ENCODE measurements at places on chromosomes 6 and 20.

- no peak for DNase-seq
These were observed 36.5 kb downstream of the GHRH start for GRCh38 chr20:37225146-37225545.

DNA sequence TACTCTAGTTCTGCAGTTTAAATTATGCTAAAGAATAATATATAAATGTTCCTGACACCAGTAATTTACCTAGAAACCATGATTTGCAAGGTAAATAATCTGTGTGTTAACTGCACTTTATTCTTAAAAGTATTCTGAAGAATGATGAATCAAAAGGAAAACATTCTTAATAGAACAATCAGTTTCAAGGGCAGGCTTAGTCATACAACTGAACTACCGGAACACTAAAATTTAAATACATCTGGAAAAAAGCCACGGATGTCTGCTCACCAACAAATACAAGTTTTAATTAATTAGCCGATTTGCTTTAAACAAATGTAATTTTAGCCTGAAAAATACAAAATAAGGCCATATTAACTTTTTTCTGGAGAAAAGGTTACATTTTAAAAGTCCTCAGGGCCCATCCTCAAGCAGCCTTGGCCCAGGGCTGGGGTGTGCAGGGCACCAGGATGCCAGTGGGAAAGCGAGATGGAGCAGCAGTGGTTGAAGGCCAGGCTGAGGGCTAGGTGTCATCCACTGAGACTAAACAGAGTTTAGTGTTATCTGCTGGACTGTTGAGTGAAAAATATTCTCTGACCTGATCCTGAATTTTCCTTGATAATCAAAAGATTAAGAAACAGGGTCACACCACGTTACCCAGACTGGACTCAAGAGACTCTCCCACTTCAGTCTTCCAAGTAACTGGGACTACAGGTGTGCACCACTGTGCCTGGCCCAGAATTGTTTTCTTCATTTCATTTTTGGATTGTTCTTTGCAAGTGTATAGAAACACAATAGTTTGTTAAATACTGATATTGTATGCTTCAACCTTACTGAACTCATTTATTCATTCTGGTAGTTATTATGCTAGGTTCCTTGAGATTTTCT, 88.2 kb upstream of the DST start:
- no peak for DNase-seq

- no peak for DNase-seq
These were observed 17.3 kb downstream of the SLC22A1 start for GRCh38 chr6:160138839-160139419.

- DNase-seq: no peak
These were observed 78.3 kb upstream of the SRSF6 start for GRCh38 chr20:43379239-43379917.

- DNase-seq: no peak
These were observed 123.7 kb upstream of the MCHR2 start for GRCh38 chr6:100117680-100118079.

DNA sequence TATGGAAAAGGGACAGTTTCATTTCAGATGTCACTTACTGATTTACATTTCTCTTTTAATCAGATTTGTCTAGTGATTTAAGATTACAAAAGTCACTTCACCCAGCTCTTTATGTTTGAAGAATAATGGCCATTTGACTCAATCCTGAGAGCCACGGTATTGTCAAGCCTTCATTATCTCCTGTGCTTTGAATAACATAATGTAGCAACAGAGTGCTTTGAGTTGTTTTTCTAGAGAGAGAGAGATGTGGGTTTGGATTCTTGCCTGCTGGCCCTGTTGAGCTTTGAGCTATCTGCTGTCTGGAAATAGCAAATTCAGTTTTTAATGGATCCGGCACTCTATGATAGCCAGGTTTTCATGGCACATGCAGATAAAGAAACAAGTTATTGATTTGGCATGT, 478.4 kb upstream of the SOX4 start:
- no peak for DNase-seq

- DNase-seq: peak; percentile 62
These were observed at the start of gene PRDM1 for GRCh38 chr6:106085984-106086813. Gene PRDM1 (plus strand): TSS chr6:106086336. CDS start chr6:106086554, 218 bp downstream.

DNA sequence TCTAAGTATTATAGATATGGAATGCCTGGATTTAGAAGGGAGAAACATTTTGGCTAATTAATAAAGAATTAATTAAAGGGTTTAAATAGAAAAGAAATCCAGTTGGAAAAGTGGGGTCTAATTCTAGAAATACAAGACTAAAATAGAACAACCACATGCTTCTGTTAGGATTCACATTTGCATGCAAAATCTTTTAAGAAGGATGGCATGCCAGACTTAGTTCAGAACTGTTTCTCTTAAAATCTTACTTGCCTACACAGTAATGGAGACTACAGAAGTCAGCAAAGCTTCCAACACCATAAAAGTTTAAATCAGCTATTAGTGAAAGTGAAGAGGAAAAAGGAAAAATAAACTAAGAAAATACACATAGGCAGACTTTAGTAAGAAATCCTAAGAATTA, 32.7 kb upstream of the KATNA1 start:
- no peak for DNase-seq

- no peak for DNase-seq
These were observed 127.9 kb upstream of the TOP1 start for GRCh38 chr20:40900666-40901215.

GRCh38 chr6:3848380-3848779, 793 bp upstream of the FAM50B start:
- no peak for DNase-seq

DNA sequence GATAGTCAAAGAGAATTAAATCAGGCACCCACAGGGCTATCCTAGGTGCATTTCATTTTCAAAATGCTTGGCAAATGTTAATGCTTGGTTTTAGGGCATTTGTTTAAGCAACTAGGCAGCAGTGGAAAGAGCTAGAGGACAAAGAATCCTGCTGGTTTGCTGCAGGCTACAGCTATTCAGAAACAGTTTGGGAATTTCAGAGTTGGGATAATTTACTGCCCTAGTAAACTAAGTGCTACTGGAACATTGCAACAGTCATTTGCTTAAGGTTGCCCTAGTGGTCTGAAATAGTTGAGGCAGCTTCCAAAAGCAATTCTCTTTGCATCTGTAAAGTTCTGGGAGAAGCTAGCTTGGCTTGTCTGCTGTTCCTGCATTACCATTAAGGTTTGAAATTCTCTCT, 312.7 kb downstream of the LAMA2 start:
- DNase-seq: no peak

DNA sequence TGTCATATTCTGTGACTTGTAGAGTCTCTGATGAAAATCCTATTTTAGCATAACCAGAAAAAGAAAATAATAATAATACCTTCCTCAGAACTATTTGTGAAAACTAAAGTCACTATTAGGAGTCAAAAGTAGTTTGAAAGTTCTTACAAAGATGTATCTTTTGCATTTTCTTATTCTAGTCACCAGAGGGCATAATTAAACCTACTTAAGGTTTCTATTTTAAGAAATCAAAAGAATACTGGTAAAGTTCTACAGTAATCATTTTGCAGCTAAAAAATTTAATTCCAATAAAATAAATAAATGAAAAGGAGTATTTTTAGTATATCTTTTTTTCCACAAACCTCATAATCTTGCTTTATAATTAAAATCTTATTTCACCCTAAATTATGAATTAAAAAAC, 28.0 kb upstream of the MCM9 start:
- DNase-seq: no peak

- no peak for DNase-seq
These were observed 9.1 kb downstream of the MICA start for GRCh38 chr6:31412506-31412905.

DNA sequence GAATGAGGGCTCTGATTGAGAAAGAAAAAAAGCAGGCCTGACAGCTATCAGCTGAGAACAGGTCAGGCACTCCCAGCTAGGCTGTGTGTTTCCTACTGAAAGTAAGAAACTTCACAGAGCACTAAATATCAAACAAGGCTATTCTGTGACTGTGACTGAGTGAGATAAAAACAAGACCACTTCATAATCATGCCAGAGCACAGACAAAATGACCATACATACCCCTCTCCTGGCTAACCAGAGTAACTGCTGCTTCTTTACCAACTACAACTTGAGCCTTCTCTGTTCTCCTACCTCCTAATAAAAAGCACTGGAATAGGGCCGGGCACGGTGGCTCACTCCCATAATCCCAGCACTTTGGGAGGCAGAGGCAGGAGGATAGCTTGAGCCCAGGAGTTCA, 6.8 kb upstream of the BTN1A1 start:
- DNase-seq: no peak

GRCh38 chr6:105294129-105294528, 108.8 kb downstream of the PREP start:
- no peak for DNase-seq

DNA sequence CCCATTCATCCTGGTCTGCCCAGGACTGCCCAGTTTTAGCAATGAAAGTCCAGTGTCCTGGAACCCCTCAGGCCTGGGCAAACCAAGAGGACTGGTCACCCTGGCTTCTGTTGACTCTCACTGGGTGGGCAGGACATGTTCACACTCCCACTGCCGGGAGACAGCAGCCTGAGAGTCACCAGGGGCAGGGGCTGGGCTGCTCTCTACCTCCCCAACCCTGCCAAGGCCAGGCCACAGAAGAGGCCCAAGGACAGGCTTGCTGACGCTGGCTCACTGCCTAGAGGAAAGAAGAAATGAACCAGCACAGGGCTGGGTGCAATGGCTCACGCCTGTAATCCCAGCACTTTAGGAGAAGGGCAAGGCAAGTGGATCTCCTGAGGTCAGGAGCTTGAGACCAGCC, 36.9 kb downstream of the C20orf203 start:
- no peak for DNase-seq

DNA sequence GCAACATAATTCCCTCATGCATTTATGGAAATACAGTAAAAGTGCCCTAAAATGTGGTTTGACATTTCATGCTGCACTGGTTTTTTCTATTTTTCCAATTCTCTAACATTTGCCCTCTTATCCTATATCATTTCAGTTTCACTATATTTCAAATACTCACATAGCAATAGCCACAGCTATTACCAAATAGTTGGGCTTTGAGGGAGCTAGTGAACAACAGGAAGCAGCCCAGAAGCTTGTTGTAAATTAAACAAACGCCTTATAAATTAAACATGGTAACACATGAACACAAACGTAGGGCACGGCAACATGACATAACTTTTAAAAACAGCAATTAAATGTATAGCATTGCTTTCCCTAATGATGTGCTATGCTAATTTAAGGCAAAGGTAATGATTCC, 469.0 kb downstream of the CDC5L start:
- no peak for DNase-seq

DNA sequence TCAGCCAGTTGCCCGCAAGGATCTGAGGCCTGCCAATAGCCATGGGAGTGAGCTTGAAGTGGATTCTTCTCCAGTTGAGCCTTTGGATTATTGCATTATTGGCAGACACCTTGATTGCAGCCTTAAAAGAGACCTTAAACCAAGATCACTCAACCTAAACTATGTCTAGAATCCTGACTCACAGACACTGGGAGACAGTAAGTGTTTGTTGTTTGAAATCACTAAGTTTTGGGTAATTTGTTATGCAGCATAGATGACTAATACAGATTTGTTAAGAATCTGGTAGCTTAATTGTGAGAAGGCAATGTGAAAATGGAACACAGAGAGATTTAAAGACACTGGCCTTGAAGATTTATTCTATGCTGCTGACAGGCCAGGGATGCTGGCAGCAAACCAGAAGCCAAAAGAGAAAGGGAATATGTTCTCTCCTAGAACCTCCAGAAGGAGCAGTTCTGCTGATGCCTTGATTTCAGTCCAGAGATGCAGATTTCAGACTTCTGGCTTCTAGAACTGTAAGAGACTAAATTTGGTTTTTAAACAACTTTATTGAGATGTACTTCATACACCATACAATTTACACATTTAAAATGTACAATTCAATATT, 17.6 kb downstream of the SIRPD start:
- no peak for DNase-seq
